Epithelial cell of alveolus of lung (primary cell): ENCODE measurements at places on chromosomes 11 and 22. TPM values are rescaled to one million over a fixed set of nuclear protein-coding genes. Genes with fewer than 3 reads are reported as not detected.

Gene OR5B21
- not detected in 2 replicates for total RNA-seq

Gene TTLL1
- 6.2 and 8.4 TPM in 2 replicates for total RNA-seq

Gene OR8U1
- not detected in 2 replicates for total RNA-seq

Gene NARS2
- total RNA-seq, result 11.1 and 11.7 TPM in 2 replicates

Gene SAC3D1
- total RNA-seq, result 6.7 and 16.2 TPM in 2 replicates

Gene MUC5AC
- total RNA-seq, result not detected in 2 replicates

Gene MUC2
- total RNA-seq, result not detected in 2 replicates

Gene PATE2
- not detected in 2 replicates for total RNA-seq

Gene NDUFV1
- total RNA-seq, result 189 and 203 TPM in 2 replicates

Gene OR51A4
- not detected in 2 replicates for total RNA-seq

Gene DNHD1
- total RNA-seq, result 1.3 and 6.2 TPM in 2 replicates

Gene SCO2
- total RNA-seq, result 5.4 and 8.4 TPM in 2 replicates

Gene SMTNL1
- not detected in 2 replicates for total RNA-seq

Gene ZNF70
- 3.4 and 4.5 TPM in 2 replicates for total RNA-seq

Gene CNTN5
- not detected in 2 replicates for total RNA-seq

Gene SMC1B
- total RNA-seq, result not detected in 2 replicates

Gene SHISA8
- total RNA-seq, result not detected in 2 replicates

Gene OR6T1
- total RNA-seq, result not detected in 2 replicates

Gene PTDSS2
- total RNA-seq, result 38.4 and 60.8 TPM in 2 replicates

Gene BET1L
- total RNA-seq, result 31.9 and 41.6 TPM in 2 replicates

Gene SCGB1D2
- not detected in 2 replicates for total RNA-seq

Gene TEAD1
- total RNA-seq, result 86.6 and 117 TPM in 2 replicates

Gene UPK3A
- total RNA-seq, result not detected in 2 replicates

Gene PATE4
- not detected in 2 replicates for total RNA-seq

Gene P2RY2
- total RNA-seq, result 0.08 and 0.91 TPM in 2 replicates

Gene MRGPRE
- total RNA-seq, result not detected in 2 replicates

Gene OSBP2
- 0.16 and 0.78 TPM in 2 replicates for total RNA-seq

Gene GP1BB
- 2.3 and 7.1 TPM in 2 replicates for total RNA-seq

Gene LGALS12
- total RNA-seq, result not detected in 2 replicates

Gene CLDN5
- 11.2 and 15.8 TPM in 2 replicates for total RNA-seq

Gene VPREB3
- not detected in 2 replicates for total RNA-seq

Gene IRAG1
- total RNA-seq, result 0.64 and 4.1 TPM in 2 replicates

Gene FGF4
- total RNA-seq, result not detected in 2 replicates

Gene GAB4
- not detected in 2 replicates for total RNA-seq

Gene ANKRD42
- 6.6 and 7.9 TPM in 2 replicates for total RNA-seq
